ENCODE measurements at places on chromosomes 13 and 19.

DNA sequence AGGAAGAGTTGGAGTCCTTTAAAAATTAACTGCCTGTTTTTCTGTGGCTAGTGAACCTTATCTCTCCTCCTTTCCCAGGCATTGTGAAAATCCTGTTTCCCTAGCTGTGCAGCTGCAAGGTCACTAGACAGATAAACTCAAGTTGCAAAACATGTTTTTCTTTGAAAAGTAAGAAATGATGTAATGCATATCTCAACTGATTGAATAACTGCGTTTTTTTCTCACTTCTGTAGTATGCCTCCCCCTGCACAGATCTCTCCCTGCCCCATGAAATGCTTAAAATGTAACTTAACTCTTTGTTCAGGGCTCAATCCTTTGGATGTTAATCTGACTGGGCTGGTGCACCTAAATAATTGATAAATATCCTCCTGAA lies 27.7 kb upstream of the CYSLTR2 start:
- DNase-seq, result no peak

DNA sequence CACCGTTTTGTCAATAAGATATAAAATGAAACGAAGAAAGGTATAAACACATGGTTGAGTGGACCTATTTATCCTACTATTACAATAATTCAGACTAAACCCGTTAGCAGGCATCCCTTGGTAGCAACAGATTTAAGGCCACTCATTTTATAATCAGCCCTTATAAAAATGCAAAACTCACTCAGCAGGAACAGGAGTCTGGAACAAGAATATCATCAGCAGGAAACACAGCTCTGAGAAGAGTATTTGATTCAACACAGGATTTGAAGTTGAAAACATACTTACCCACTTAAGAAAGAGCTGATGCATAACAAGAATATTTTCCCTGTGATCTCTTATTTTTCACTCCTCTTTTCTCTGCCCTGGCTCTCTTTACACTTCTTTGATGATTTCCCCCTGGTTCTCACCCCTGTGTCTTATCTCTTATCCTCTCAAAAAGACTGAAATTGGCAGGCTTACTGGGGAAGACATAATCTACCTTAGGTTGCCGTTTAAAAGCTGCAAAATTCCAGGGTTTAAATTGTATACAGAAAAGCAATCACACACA lies 1722.7 kb downstream of the SLITRK5 start:
- no peak for DNase-seq

DNA sequence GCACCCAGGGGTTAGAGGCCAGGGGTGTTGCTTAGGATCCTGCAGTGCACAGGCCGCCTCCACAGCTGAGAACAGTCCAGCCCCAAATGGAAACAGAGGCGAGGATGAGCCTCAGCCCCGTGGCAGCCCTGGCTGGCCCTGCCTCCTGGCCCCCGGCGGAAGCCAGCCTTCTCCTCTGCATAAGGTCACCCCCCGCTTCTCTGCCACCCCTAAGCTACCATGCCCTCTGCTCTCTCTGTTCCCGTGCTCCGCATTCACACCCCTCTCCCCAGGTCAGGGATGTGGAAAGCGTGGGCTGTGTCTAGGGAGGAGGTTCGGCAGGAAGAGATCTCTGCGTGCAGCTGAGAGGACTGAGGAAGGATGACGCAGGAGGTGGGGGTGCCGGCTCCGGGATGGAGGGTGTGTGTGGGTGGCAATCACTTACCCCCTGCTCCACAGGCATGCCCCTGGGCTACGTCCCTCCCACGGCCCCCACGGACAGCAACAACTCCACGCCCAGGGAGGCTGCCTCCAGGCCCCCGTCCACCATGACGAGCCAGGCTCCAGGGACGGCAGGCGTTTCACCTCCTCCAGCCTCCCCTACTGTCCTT lies 6.0 kb downstream of the SSC5D start:
- DNase-seq, result no peak

- DNase-seq, result peak; percentile 36
Measured at GRCh38 chr19:42191855-42192254, 25.6 kb downstream of the DEDD2 start.

DNA sequence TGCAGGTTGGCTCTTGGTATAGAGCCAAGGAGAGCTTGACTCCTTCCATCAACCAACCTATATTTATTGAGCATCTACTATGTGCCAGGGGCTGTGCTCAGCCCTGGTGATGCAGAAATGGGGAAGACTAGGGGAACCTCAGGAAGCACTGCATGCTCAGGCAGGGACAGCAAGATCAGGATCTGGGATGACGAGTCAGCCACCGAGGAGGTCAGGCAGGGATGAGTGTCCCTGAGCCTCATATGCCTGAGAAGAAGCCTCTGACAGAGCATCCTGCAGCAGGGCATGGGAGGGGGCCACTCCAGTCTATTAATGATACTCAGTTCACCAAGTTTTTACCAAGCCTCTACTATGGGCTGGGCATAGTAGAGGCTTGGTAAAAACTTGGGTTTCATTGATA lies 158.1 kb downstream of the KATNAL1 start:
- no peak for DNase-seq

DNA sequence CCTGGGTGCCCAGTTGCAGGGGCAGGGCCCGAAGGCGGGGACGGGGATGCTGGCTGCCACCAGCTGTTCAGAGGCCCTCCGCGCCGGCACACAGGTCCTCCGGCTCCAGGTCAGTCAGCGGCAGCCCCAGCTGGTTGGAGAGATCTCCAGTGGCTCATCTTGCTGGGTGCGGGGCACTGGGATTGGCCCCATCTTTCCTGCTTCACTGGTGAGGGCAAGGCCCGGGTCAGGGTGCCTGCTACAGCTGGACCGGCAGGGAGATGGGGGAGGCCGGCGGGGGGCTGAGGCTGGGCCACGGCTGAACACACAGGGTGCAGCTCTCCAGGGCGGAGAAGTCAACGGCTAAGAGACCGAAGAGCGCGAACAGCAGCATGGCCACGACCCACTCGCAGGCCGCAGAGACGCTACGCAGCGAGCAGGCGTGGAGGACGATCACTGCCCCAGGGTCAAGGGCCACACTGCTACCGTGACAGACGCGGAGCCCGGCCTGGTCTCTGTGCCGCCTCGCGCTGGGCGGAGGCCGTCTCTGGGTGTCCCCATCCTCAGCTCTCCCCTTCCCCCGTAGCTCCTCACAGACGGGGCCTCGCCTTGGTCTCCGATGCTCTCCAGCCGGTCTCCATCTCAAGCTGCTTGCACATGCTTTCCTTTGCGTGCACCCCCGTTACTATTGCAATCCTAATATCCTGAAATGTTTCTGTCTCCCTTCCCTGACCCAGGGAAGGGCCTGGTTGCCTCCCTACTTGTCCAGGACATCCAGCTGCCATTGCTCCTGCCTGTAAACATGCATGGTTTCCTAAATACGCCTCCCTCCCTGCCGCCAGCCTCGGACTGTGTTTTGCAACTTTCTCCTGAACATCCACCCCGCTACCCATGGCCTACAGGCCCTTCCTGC lies 12.3 kb downstream of the TMEM150B start:
- DNase-seq, result no peak

- no peak for DNase-seq
Measured at GRCh38 chr19:53908106-53908934, 758 bp upstream of the CACNG7 start.

- DNase-seq, result no peak
Measured at GRCh38 chr13:34410678-34411077, 531.4 kb upstream of the NBEA start.

DNA sequence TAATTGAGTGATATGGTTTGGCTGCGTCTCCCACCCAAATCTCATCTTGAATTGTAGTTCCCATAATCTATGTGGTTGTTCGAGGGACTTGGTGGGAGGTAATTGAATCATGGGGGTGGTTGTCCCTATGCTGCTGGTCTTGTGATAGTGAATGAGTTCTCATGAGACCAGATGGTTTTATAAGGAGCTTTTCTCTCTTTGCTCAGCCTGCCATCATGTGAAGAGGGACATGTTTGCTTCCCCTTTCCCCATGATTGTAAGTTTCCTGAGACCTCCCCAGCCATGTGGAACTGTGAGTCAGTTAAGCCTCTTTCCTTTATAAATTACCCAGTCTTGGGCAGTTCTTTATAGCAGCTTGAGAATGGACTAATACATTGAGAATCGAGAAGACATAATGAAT lies 480.1 kb downstream of the GPC5 start:
- DNase-seq, result no peak

GRCh38 chr13:112851107-112852038 lies 117.6 kb upstream of the MCF2L start:
- DNase-seq, result no peak

GRCh38 chr13:43475140-43475539 lies 311.6 kb downstream of the ENOX1 start:
- no peak for DNase-seq

DNA sequence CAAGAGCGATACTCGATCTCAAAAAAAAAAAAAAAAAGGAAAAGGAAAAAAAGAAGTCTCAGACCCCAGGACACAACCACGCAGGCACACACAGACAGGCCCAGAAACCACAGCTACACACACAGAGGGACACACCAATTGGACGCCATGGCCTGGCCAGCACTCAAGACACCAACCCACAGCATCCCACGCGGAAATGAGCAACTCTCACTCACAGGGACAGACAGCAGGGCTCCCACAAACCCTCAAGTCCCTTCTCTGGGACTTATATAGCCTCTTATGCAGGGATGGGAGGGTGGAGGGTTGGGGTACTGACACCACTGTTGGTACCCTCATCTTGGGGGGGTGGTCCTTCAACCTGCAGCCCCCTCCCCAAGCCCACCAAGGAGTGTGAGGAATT lies 5.9 kb downstream of the NOTCH3 start:
- no peak for DNase-seq

DNA sequence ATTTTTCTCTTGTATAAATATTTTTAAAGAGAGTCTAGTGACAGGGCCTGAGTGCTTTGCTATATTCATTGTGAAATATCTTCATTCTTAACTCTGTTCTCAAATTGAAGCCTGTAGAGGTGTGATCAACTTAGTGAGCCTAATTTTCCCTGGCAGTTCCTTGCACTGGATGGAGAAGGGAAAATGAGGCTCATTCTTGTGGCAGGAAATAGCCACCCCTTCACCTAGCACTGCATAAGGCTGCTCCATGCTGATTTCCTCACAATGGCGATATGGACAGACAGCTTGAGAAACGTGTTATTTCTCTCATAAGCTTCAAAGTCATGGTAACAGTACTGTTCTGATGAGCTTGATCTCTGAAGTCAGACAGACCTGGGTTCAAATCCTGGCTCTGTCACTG lies 146.2 kb downstream of the AKAP11 start:
- DNase-seq, result no peak

DNA sequence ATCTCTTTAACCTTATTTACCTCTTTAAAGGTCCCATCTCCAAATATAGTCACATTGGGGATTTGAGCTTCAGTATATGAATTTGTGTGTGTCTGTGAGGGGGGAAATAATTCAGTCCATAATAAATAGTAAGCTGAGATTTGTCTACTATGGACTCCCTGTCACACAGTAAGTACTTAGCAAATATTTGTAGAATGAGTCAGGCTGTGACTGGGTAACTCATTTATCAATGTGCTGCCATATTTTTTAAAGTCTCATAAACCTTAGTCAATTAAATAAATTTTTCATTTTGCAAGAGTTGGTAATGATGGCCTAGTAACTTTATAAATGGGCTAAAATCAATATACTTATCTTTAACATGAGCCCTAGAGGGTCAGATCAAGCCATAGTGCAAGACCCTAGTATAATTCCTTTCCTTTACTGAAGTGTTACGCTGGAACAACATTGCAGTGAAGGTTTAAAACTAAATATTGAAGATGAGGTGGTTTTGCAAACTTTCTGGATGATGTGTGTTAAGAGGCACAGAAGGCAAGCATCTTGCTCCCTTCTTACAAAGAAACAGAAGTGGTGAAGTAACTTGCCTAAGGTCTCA lies 305.1 kb downstream of the KCNRG start:
- DNase-seq, result peak; percentile 16

- no peak for DNase-seq
Measured at GRCh38 chr13:39336937-39337336, 266.1 kb downstream of the LHFPL6 start.

- DNase-seq, result no peak
Measured at GRCh38 chr19:628168-628567, 5.2 kb downstream of the POLRMT start.

- DNase-seq, result no peak
Measured at GRCh38 chr13:56687131-56687530, 453.6 kb upstream of the PRR20A start.

DNA sequence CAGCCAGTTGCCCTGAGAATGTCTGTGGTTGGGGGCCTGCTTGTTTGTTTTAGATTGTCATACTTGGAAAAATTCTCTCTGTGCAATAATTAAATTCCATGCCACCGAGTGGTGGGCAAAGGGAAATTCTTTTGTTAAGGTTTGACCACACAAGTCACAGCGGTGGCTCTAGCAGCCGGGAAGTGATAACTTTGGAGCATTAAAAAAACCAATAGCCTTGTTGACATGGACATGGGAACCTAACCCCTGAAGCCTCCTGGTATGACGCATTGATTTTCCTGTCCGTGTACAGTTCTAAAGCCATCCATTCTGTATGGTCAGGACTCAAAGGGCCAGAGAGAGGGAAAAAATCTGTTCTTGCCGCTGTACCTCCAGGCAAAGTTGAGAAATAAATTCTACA lies 384.9 kb upstream of the ZNF507 start:
- no peak for DNase-seq

GRCh38 chr19:4368128-4368820 lies 24.9 kb downstream of the MPND start:
- no peak for DNase-seq

- DNase-seq, result no peak
Measured at GRCh38 chr13:50200988-50201387, 185.7 kb downstream of the KCNRG start.

DNA sequence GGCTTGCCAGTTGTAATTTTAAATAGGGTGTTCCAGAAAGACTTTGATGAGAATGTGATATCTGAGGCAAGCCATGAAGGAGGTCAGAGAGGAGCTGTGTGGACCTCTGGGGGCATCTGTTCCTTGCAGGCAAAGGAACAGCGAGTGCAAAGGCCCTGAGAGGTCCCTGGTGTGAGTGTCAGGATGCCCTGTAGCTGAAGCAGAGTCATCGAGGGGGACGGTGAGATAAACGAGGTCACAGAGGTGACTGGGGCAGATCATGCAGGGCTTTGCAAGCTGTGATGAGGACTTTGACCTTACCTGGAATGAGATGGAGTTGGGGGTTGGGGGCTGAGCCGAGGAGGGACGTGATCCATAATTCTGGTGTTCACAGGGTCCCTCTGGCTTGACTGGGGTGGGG lies 75.0 kb downstream of the RYR1 start:
- DNase-seq, result no peak

DNA sequence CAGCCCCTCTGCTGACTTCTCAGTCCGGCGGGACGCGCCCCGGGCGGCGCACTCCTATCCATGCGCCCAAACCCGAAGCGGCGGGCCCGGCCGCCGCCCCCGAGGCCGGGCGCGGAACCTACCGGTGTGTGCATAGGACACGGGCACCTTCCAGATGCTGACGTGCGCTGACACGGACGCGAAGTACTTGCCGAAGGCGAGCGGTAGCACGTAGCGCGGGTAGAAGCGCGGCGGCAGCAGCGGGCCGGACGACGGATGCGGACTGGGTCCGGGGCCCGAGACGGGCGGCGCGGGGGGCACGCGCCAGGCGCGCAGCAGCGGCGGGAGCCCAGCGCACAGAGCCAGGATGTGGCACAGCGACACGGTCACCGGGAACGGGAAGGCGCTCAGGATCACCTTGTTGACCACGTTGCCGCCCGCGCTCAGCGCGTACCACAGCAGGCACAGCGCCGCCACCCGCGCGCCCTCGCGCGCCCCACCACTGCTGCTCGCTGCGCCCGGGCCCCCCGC lies 338 bp downstream of the SLC35E1 start:
- peak; percentile 59 for DNase-seq

All from SHP77 (cell line).